Omental fat pad (tissue), 4 donors: ENCODE measurements at places on chromosomes 1 and 21.

DNA sequence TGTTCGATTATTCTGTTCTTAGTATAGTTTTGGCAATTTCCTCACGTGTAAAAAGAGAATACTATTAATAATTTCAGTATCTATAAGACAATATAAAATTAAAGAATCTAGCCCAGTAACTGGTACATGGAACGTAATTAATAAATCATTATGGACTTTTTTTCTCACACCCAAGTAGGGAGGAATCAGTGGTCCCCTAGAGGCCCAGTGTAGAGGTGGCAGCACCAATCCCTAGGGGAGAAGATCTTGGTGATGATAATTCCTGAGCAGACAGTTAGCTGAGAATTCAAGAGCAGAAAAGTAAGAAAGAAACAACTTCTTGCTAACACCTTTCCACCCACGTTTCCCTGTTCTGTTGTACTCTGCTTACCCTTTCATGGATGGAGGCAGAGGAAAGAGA lies 19.7 kb upstream of the SELE start:
- DNase-seq, result no peak

- DNase-seq, result no peak
Measured at GRCh38 chr1:1086911-1087341, 12.8 kb upstream of the RNF223 start.

GRCh38 chr1:212622906-212623305 lies 14.3 kb downstream of the ATF3 start:
- DNase-seq, result no peak

DNA sequence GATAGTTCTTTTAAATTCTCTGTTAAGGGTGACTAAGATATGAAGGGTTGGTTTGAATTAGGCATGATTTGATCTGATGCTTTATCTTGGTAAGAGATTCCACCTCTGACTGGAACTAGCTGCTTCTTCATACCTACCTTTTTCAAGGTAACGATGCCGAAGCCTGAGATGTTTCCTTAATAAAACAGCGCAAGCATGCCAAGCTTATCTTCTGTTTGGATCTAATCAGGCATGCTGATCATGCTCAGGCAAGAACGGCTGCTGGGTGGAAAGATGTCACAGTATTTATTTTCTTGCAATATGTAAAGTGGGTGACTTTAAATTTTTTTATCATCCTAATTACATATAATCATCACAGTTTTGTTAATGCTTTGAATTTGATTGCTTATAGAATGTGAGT lies 148.7 kb downstream of the ADGRL2 start:
- no peak for DNase-seq

GRCh38 chr21:45080639-45081414 lies 6.4 kb downstream of the ADARB1 start:
- DNase-seq, result no peak

- no peak for DNase-seq
Measured at GRCh38 chr1:241161188-241161689, 195.8 kb downstream of the RGS7 start.

GRCh38 chr1:221712198-221712684 lies 29.6 kb downstream of the DUSP10 start:
- DNase-seq, result no peak

DNA sequence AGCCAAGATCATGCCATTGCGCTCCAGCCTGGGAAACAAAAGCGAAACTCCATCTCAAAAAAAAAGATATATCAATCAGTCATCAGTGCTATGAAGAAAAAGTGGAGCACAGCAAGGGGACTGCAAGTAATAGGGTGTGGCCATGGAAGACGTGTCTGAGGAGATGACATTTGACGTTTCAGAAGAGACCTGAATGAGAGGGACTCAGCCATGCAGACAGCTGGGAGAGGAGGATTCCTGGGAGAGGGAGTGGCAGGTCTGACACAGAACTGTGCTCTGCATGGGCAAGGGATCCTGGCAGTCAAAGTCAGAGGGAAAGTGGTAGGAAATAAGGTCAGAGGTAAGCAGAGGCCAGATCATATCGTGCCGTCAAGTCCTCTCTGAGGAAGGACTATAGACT lies 3.3 kb downstream of the LAX1 start:
- no peak for DNase-seq

- DNase-seq, result no peak
Measured at GRCh38 chr1:193658081-193658480, 471.7 kb upstream of the B3GALT2 start.

DNA sequence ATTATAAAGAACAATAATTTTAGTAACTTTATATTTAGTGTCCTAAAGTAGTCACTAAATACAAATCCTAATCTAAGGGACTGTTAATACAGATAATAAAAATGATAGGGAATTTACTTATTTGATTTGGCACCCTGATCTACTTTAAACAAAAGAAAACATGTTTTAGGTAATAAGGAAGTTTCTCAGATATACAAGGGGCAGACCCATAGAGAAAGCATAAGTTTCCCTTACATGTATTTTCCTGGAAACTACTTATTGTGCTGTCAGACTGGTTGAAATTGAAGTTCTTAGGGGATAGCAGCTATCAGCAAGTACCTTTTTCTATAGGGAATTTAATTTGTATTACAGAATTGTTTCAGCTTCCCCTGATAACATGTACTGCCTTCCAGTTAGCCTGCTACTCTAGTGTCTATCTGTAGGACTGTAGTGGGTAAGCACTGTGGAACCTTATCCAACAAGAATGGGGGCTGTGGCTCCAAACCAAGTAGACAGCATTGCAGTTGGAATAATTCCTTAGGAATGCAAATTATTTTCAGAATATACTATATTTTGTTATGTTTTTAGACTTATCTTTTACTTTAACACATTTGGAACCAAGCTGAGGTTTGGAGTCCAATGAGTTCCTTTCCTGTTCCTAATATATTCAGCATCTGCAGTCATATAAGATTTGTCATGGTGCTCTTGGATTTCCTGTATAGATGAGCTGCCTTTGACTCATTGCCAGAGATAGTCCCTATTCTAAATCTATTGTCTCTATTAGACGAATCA lies 14.7 kb downstream of the MSH4 start:
- no peak for DNase-seq

GRCh38 chr1:19365721-19366120 lies 53.6 kb downstream of the SLC66A1 start:
- no peak for DNase-seq

- DNase-seq, result peak; percentile 25
Measured at GRCh38 chr1:93304716-93305138, 41.0 kb upstream of the DR1 start.

DNA sequence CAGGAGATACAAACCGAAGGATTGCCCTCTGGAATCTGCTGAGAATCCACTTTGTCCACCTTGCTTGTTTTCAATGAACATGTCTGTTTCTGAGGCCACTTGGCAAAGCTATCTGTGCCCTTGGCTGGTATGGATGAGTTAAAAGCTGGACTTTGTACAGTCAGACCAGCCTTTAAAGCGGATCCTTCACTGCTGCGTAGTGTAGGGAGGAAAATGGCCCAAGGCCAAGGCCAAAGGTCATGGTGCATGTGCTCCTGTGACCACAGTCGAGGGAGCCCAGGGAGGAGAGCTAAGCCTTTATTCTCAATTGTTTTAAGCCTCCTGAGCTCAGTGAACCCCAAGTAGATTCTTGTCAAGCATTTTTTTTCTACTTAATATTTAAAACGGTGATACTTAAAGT lies 37.0 kb downstream of the KCNJ15 start:
- DNase-seq, result no peak

GRCh38 chr1:234515411-234515810 lies 36.4 kb upstream of the TARBP1 start:
- DNase-seq, result no peak

GRCh38 chr1:98421085-98421435 lies 240.5 kb upstream of the SNX7 start:
- no peak for DNase-seq

DNA sequence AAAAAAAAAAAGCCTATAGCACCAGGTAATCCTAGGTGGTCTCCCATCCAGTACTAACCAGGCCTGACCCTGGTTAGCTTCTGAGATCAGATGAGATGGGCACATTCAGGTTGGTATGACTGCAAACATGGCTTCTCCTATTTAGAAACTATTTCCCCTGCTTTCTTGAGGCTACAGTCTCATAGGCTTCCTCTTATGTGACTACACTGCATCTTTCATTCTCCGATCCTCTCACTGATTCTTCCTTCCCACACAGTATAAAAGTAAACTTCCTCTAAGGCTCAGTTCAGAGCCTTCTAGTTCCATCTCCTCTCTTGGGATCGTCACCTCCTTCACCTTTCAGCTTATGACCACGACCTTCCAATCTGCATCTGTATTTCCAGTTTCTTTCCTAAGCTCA lies 30.4 kb upstream of the RNF2 start:
- DNase-seq, result no peak

DNA sequence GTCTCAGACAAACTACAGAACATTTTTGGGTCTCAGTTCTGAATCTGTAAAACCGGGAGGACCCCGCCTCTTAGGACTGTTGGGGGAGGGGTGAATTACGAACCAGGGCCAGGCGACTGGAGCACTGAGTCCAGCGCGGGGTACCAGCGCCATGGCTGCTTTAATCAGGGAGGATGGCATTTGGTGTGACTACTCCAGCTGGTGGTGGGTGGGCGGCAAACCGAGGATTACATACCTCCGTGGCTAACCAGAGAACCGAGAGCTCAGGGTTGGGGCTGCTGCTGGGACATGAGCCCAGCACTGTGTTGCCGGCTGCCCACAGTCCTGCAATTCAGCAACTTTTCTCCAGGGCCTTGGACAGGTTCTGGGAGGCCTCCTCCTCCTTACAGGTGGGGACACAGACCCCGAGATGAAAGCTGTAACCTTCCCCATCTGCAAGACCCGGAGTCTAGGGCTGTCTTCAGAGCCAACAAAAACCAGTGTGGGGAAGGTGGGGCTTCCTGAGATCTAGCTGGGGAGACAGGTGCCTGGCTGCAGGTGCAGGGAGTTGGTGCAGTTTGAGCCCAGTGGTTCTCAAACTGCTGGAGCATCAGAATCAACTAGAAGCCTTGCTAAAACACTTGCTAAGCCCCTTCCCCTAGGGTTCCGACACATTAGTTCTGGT lies 273.5 kb downstream of the FOXD2 start:
- no peak for DNase-seq
